CD14-positive monocyte (primary cell): ENCODE measurements at places on chromosomes 3 and 15.

DNA sequence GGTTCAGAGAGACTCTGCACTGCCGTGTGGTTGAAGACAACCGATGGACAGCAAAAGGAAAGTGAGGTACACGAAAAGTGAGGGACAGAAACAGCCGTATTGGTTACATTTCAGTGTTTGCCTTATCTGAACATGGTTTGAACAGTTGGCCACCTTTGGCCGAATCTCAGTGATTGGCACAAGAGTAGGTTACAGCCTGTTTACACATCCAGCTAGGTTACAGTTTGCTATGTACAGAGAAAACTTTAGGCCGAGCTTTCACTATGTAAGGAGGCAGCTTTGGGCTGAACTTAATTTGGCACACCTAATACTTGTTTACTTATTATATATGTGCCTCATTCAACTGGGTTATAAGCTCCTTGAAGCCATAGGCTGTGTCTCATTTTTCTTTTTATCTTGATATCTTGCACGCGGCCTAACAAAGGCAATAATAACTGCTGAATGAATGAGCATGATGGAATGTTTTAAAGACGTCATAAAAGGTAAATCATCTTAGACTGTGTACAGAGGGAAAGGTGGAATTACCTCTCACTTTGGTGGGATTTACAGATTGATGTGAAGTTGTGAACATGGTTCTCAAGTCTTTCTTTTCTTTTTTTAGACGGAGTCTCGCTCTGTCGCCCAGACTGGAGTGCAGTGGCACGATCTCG, 17.2 kb upstream of the GREM1 start:
- no peak for DNase-seq

GRCh38 chr3:33855884-33856546, 57.6 kb downstream of the PDCD6IP start:
- no peak for DNase-seq

DNA sequence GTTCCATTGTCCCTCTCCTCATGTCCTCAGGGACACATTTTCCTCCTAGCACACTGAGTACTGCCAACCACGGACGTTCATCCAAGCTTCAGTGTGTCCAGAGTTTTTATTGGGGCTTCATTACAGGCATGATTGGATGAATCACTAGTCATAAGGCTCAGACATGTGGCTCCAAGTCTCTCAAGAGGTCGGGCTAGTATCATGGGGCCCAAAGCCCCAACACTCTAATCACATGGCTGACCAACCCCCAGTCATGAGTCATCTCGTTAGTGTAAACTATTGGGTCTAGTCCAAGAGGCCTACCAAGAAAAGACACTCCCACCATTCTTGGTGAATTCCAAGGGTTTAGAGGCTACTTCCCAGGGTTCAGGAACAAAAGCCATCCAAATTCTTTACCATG, 4.4 kb downstream of the TERC start:
- no peak for DNase-seq

DNA sequence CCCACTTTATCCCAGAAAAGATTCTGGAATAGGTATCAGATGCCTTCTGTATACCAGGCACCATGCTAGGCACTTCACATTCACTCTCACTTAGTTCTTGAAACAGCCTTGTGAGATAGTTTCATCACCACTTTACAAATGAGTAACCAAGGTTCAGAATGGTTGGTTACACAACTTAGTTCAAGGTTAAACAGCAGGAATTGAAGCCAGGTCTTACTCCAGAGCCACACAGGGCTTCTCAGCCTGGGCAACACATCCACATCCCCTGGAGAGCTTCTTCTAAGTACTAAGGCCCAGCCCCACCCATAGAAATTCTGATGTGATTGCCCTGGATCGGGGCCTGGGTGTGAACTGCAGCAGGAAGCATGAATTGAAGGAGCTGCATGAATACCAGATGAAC, 18.6 kb downstream of the WHAMM start:
- no peak for DNase-seq

- no peak for DNase-seq
These were observed 6.6 kb upstream of the TTLL3 start for GRCh38 chr3:9803494-9803893.

DNA sequence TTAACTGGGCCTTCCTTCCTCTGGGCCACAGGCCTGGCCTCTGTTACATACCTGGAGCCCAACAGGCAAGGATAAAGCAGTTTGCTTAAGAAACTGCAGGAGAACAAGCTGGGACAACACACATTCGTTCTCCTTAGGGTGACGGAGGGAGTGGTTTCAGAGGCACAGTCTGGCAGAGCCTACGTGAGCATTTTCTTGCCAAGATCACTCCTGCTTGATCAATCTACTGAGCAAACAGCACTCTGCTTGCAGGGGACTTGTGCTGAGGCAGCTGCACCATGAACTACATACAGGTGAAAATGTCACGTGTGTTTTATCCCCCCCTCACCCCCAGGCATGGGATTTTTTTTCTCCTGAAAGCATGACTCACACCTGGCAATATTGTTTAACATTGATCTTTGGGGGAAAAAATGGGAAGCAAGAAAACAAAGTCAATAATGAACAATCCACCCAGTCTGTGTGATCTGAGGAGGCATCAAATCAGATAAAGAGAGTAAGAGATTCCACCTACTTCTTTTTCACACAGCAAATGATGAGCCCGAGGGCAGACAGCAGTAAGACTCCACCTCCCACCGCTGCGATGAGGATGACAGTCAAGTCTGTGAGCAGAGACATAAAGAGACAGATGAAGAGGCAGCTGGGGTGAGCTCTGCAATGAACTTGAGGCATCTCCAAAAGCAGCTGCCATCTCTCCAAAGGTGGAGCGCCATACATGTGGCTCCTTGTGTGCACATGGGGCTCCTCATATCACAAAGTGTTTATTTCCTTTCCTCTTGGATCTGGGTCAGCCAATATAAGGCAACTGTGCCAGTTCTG, 57.4 kb downstream of the CDCP1 start:
- DNase-seq: no peak

DNA sequence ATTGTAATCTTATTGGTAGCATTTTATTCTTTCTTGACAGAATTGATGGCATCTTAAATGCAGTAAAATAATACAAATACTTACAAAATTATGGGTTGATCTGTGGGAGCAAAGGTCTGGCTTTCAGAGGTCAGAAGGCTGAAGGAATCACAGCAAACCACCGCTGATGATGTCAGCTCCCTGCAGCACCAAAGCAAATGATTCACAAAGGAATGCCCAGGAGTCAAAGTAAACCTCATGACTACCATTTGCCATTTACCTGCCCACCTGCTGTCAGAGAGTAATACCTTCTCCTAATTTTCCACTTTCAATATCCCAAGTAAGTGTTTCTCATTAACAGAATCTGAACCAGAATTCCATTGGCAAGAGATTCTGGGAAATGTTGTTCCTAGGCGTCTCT, 46.1 kb downstream of the CPA3 start:
- DNase-seq: no peak

- DNase-seq: no peak
These were observed 211.9 kb downstream of the TPRG1 start for GRCh38 chr3:189383630-189384029.

GRCh38 chr15:29386523-29386922, 116.9 kb upstream of the NSMCE3 start:
- no peak for DNase-seq

- DNase-seq: no peak
These were observed 7.4 kb downstream of the TBC1D23 start for GRCh38 chr3:100268156-100268555.

- DNase-seq: no peak
These were observed 260.5 kb downstream of the C3orf38 start for GRCh38 chr3:88410259-88410658.

GRCh38 chr3:63595221-63595620, 57.3 kb upstream of the SNTN start:
- no peak for DNase-seq

GRCh38 chr15:89980896-89981295, 20.2 kb upstream of the ZNF710 start:
- DNase-seq: peak; percentile 75

- DNase-seq: no peak
These were observed 44.7 kb downstream of the CEP152 start for GRCh38 chr15:48766196-48766595.

GRCh38 chr3:149288655-149289054, 44.8 kb downstream of the TM4SF18 start:
- no peak for DNase-seq

GRCh38 chr15:51266656-51267050, 71.7 kb downstream of the CYP19A1 start:
- no peak for DNase-seq

DNA sequence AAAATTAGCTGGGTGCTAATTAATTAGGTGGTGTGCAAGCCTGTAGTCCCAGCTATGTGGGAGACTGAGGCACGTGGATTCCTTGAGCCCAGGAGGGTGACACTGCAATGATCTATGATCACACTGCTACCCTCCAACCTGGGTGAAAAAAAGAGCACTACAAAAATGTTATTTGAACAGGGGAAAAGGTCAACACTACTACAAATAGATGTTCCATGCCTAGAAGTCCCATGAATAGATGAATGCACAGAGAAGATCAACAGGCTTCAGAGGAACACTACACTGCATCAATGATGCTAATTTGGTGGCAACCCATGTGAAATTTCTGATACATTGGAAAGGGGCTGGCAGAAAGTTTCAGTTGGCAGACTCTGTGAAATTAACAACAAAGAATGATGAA, 105.4 kb upstream of the FHIT start:
- DNase-seq: no peak

- DNase-seq: no peak
These were observed 115.2 kb upstream of the DAZL start for GRCh38 chr3:16720367-16720940.

- DNase-seq: no peak
These were observed 12.2 kb upstream of the NMD3 start for GRCh38 chr3:161208931-161209330.

- no peak for DNase-seq
These were observed 6.5 kb downstream of the CHRNB4 start for GRCh38 chr15:78634210-78635145.

GRCh38 chr3:119558626-119559317, 642 bp downstream of the CD80 start:
- no peak for DNase-seq

GRCh38 chr3:185405243-185405642, 42.3 kb downstream of the MAP3K13 start:
- DNase-seq: no peak

- DNase-seq: no peak
These were observed 80.1 kb downstream of the FEZF2 start for GRCh38 chr3:62293051-62293780.

GRCh38 chr3:87225659-87226058, 1.4 kb upstream of the CHMP2B start:
- no peak for DNase-seq

- DNase-seq: no peak
These were observed 241.4 kb upstream of the TBL1XR1 start for GRCh38 chr3:177438596-177439220.

DNA sequence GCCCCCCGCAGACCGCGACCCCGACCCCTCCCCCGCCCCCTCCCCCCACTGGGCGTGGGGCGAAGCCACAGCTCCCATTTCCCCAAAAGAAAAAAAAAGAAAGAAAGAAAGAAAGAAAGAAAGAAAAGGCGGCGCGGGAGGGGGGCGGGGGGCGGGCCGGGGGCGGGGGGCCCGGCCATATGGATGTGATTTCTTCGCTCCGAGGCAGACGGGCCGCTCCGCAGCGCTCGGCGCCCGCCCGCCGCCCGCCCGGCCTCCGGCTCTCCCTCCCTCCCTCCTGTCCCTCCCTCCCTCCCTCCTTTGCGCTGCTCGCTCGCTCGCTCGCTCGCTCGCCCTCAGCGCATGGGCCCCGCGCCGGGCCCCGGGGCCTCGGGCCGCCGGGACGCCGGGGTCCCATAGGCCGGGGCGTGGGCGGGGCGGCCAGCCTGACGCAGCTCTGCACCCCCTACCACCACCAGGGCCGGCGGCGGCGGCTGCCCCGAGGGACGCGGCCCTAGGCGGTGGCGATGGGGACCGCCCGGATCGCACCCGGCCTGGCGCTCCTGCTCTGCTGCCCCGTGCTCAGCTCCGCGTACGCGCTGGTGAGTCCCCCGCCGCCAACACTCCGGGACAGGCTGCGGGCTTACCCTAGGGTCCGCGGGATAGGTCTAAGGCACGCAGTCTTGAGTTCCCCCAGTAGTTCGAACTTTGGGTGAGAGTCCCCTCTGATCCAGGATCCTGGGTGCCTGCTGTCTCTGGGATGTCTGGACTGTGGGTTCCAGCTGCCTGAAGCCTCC, 5.7 kb downstream of the PTH1R start:
- no peak for DNase-seq

- no peak for DNase-seq
These were observed 125.2 kb downstream of the ANXA2 start for GRCh38 chr15:60272623-60273022.
